T-cell (primary cell): ENCODE measurements at places on chromosomes 3 and 15.

DNA sequence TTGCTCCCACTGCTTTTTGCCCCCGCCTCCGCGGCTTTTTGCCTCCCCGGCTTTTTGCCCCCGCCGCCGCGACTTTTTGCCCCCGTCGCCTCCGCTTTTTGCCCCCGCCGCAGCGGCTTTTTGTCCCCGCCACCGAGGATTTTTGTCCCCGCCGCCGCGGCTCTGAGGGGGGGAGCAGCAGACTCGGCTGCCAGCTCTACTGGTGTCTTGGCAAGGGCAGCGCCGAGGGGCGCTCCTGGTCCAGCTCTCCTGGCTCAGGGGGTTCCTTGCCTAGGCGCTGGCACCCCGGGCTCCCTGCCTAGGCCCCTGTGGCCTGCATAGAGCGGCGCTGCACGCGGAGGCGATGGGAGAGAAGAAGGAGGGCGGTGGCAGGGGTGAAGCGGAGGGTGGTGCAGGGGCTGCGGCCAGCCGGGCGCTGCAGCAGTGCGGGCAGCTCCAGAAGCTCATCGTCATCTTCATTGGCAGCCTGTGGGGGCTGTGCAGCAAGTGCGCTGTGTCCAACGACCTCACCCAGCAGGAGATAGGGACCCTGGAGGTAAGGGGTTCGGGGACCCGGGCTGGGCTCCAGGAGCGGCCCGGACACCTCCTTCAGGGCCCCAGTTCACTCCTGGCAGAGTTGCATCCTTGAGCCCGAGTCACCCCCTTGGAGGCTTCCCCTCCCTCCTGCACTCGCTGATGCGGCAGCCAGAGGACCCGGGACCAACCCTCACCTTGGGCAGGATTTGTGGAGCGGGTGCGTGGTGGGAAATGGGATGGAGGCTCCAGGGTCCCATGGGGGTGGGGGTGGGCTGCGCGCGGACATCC is 642.4 kb downstream of the GOLGA6L6 start:
- no peak for DNase-seq

- no peak for DNase-seq
Observed at GRCh38 chr15:59801649-59802048, 112.5 kb upstream of the BNIP2 start.

- DNase-seq, result no peak
Observed at GRCh38 chr15:82146576-82146975, 100.8 kb upstream of the MEX3B start.

- no peak for DNase-seq
Observed at GRCh38 chr3:177679568-177680471, 482.5 kb upstream of the TBL1XR1 start.

DNA sequence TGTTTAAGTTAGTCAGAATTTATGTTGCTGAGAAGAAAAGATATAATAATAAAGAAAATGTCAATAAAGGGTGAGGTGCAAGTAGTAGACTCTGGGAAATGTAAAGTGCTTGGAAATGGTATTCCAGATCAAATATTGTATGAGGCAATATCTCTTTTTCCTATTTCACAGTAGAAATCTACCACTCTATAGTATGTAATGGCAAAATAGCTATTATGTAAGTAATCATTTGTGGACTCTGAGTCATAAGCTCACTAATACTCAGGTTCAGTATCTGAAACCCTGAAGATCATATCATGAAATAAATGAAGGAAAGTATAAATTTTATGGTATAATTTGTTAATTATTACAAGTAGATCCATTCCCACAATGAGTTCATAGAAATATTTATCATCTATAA is 322.1 kb downstream of the PYDC2 start:
- no peak for DNase-seq

DNA sequence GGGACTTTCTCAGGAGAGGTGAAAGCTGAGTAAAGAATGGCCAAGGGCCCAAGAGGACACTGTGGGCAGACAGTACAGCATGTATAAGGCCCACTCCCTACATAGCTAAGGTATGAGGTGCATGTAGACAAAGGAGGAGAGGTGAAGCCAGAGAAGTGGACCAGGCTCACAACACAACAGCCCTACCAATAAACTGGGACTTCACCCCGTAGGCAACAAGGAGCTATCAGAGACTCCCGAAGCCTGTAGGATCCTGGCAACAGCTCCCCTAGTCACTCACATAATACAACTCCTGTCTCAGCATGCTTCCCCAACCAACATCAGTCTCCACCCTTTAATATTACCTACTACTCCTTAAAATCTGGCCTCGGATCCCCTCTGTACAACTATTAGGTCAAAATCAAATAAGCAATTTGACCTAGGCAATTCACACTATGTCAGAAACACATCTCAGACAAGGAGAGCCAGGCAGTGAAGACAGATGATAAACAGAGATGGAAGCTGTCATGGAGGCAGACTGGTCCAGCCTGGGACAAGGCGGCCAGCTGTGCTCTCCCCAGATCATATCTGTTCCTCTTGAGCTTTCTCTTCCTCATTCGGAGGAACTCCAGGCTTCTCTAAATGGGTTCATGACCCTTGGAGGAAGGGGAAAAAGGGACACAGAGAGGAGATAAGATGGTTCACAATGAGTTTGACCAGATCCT is 1.4 kb downstream of the XXYLT1 start:
- DNase-seq, result no peak

GRCh38 chr3:15513116-15513515 is 8.4 kb downstream of the COLQ start:
- no peak for DNase-seq
